ENCODE measurements at places on chromosomes 3 and 15.

GRCh38 chr3:135218304-135218703 lies 423.2 kb downstream of the EPHB1 start:
- no peak for DNase-seq

- DNase-seq = no peak
Observed at GRCh38 chr15:89167267-89168176, 53.9 kb downstream of the RLBP1 start.

GRCh38 chr15:36358094-36358493 lies 221.3 kb upstream of the CDIN1 start:
- DNase-seq = no peak

DNA sequence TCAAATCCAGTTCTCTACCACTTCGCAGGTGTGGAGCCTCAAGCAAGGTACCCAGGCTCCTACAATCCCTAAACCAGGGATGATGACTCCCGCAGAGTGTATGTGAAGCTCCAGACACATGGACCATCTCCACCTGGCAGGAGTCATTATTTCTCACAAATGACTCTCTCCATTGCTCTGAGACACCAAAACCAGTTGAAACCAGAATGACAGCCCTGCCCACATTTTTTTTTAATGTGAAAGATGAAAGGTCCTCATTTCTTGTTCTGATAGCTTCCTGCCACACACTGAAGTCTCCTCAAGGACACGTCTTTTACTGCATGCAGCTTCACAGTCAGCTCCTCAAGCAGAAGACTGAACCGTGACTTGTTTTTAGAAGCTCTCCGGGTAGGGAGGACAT lies 61.4 kb upstream of the ZBTB38 start:
- no peak for DNase-seq

DNA sequence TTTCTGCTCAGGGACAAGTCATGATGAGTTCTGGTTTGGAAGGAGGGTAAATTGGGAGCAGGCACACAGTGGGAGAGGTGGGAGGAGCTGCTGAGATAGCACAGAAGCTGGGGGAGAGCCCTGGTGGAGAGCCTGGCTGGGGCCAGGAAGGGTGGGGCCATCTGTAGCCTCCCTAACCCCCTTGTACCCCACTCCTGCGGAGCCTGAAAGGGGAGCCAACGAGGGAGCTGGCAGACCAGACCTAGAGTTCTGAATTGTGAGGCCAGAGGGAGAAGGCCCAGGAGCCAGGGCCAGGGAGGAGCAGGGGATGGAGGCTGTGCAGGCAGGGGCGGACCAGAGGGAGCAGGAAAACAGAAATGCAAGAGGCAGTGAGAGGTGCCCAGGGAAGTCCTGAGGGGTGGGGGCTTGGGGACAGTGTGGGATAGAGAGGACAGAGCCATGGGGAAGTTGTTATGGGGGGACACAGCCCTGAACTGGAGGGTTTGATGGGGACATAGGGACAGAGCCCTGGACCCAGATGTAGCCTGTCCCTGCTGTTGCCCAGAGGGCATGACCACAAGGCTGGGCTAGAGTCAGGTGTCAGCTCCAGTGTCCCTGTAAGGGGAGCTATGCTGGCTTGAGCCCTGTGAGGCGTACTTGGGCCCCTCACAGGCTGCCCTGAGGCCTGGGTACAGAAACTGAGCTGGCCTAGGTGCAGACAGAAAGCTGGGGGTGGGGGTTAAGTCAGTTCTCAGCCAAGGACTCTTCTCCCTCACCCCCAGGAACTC lies 1.2 kb downstream of the TMIE start:
- DNase-seq = no peak

GRCh38 chr3:169250000-169250399 lies 413.5 kb downstream of the MECOM start:
- DNase-seq = no peak

DNA sequence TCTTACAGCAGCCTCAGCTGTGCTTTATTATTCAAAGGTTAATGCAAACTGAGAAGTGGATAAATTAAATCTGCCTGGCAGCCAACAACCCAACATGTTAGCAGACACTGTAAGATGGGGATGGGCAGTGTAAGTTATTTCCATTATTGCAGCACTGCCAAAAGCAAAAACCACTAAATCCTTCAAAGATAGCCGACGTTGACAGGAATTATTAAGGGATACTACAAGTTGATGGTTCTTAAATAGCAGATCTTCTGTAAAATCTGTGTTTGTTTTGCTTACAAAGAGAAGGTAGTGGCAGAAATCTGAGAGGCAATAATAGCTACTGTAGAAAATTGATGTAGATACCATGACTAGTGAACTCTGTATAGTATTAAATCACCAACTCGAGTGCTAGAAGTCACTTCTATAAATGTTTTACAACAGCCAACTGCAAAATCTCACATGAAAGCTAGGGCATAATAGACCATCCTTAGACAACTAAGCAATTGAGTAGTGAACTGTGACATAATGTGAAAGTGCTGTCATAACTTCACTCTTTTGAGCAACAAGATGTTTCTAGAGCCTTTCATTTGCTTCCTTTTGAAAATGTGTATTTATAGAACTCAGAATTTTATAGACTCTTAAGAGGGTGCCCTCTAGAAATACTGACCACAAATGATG lies 278.6 kb downstream of the UBE2E2 start:
- no peak for DNase-seq
